ENCODE measurements at places on chromosomes 7 and 10. TPM values are rescaled to one million over a fixed set of nuclear protein-coding genes. Genes with fewer than 3 reads are reported as not detected.

The CCDC6 gene
- total RNA-seq: 44.3 TPM

The ZNF467 gene
- 0.08 TPM for total RNA-seq

The CUL1 gene
- total RNA-seq: 83.7 TPM

The PLA2G12B gene
- total RNA-seq: not detected

The NXPH1 gene
- 0.08 TPM for total RNA-seq

The HOXA10 gene
- total RNA-seq: 0.10 TPM

The LRRC18 gene
- not detected for total RNA-seq

The EIF3A gene
- 194 TPM for total RNA-seq

DNA sequence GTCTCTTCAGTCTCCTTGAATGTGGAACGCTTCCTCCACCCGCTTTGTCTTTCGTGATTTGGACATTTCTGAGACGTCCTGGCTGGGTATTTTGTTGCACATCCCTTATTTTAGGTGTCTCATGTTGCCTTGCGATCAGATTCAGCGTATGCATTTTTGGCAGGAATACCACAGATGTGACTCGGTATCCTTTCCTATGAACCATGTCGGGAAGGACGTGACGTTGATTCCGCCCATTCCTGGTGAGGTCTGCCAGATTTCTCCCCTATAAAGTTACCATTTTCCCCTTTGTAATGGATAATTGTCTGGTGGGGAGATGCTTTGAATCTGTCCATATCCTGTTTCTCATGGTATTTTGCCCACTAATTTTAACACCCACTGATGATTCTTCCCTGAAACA lies 49.6 kb downstream of the RBM17 start:
- no peak for DNase-seq

- no peak for DNase-seq
These were observed 62.0 kb upstream of the SEMA3A start for GRCh38 chr7:84256571-84256971.

DNA sequence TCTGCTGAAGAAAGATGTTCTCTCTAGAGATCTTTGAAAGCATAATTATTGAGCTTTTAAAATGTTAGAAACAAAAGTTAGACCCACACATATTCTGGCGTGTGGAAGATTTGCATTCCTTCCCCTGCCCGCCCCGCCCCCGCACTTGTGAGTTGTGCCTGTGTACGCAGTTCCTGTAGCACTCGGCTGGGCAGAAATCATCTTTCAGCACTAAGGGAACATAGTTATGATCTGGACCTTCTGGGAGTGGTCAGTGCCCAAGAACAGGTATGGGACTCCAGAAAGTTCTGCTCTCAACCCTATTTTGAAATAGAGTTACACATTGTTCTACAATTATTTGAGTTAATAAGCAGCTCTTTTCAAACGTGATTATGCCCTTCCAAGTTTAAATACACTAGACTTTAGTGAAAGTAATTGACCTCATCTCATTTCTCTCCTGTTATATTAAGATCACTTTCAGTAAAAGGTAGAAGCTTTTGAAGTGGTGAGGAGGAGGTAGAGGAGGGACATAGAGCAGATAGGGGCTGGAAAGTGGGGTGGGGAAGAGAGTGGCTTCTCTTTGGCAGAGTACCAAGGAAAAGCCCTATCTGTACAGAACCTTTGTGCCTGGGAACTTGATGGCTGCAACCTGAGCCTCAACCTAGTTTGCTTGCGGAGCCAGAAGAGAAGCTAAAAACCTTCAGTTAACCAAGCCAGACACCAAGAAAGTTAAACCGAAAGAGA lies 5.7 kb downstream of the BLVRA start:
- peak; percentile 38 for DNase-seq

- no peak for DNase-seq
These were observed 522.9 kb downstream of the PARD3 start for GRCh38 chr10:34292194-34292565.

- no peak for DNase-seq
These were observed 520.2 kb downstream of the PTPRN2 start for GRCh38 chr7:158067219-158067930.

- DNase-seq: peak; percentile 44
These were observed 228.2 kb downstream of the PTEN start for GRCh38 chr10:88091490-88092061.

DNA sequence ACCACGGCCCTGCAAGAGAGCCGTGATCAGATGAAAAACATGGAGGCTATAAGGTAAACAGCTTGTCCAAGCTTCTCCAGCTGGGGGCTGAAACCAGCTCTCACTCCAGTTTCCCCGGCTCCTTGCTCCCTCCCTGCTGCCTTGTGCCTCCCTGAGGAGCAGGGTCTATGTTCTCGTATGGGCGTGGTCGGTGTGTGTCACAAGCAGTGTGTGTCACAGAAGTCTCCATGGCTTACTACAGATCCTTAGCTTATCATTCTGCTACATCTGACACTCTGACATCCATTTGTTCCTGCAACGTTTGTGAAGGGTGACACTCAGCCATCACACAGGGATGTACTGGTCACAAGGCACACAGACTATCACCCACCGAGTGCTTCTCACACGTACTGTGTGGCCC lies 54.6 kb downstream of the CSGALNACT2 start:
- DNase-seq: no peak

GRCh38 chr10:109647627-109648026 lies 275.7 kb downstream of the XPNPEP1 start:
- no peak for DNase-seq

DNA sequence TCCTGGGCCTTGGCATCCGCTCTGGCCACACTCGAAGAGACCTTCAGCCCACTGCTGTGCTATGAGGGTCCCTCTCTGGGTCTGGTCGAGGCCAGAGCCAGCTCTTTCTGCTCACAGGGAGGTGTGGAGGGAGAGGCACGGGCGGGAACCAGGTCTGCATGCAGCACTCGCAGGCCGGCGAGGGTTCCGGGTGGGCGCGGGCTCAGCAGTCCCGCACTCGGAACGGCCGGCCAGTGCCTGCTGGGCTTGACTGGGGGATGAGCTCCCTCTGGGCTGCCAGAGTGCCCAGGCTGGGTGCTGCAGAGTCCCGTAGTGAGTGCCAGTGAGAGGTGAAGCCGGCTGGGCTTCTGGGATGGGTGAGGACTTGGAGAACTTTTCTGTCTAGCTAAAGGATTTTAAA lies 882.7 kb downstream of the XPNPEP1 start:
- DNase-seq: no peak

Data from activated T-cell treated with anti-CD3 and anti-CD28 coated beads, Interleukin-2, amount 50 U/mL, for 4 hours (primary cell).